ENCODE measurements at places on chromosomes 4 and X.

DNA sequence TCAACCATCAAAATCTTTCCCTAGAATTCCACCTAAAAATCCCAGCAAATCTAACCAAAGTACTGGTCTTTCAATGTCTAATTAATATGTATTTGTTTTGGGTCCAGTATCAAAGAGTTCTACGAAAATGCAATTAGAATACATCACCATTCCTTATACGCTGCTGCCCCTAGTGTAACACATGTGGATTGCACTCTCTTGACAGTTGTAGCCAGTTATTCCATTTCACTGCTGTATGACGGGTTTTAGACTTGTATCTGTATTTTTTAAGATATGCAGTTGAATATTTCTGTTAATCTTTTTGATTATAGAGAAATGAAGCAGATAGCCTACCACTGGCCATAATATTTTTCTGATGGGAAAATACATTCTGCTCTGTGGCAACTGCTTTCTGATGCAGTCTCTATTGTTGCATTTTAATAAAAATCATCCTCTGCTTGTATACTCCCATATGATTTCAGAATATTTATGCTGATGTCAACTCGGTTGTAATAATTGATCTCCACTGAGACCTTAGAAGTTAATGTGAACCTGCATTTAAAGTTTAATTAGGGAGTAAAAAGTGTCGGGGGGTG lies 17.1 kb upstream of the PAGE2B start:
- peak; percentile 1 for DNase-seq

GRCh38 chrX:119755981-119756533 lies 2.3 kb upstream of the SOWAHD start:
- DNase-seq, result peak; percentile 1

- DNase-seq, result no peak
These were observed 9.9 kb downstream of the LHFPL1 start for GRCh38 chrX:112669824-112670223.

DNA sequence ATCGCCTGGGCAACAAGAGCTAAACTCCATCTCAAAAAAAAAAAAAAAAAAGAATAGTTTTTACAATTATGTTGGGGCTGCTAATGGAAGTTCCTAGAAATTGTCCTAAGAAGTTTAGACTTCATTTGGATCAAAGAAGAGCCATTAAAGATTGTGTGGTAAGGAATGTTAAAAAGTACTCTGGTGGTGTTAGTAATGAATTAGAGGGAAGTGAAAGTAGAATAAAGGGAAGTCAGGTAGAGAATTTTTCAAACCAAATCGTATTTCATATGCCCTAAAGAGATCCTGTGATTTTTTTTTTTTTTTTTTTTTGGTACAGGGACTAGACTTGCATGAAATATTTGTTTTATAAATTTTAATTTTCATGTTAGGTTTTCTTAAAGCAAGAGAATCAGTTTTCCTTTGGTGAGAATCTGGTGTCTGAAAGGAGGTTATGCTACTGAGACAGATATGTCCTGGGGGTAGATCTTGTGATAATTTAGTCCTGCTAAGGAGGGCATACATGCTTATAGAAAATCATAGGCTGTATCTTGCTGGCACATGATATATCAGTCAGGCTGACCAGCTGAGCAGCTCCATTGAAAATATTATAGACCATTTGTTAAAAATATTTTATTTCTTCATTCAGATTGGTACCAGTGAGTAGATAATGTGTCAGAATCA lies 10.7 kb downstream of the SEC24B start:
- DNase-seq, result no peak

DNA sequence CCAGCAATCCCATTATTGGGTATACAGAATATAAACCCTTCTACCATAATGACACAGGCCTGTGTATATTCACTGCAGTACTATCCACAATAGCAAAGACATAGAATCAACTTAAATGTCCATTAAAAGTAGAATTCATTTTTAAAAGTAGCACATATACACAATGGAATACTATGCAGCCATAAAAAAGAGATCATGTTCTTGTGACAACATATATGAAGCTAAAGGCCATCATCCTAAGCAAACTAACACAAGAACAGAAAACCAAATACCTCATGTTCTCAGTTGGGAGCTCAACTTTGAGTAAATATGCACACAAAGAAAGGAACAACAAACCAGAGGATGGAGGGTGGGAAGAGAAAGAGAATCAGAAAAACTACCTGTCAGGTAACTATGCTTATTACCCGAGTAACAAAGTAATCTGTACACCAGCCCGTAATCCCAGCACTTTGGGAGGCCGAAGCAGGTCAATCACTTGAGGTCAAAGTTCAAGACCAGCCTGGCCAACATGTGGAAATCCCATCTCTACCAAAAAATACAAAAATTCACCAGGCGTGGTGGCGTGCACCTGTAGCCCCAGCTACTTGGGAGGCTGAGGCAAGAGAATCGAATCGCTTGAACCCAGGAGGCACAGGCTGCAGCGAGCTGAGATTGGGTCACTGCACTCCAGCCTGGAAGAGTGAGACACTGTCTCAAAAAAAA lies 22.8 kb downstream of the DHX15 start:
- DNase-seq, result no peak

GRCh38 chr4:112277220-112277619 lies 8.5 kb downstream of the TIFA start:
- DNase-seq, result no peak

GRCh38 chr4:133124746-133125145 lies 24.3 kb upstream of the PCDH10 start:
- DNase-seq, result no peak

- DNase-seq, result no peak
These were observed 60.2 kb upstream of the LCORL start for GRCh38 chr4:18081708-18082107.

DNA sequence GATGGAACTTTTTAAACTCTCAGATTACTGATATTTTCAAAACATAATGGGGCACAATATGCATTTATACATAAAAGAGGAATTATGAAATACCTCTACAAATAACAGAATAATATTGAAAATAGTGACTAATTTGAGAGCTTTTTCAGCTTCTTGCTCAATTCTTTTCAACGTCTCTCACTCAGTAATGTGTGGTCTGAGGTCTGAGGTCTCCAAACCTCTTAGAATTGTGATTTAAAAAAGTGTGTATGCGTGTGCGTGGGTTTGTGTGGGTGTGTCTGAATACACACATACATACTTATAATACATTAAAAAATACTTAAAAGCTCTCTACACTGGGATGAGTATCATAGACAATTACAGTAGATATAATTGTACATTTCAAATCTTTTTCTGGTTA lies 7.9 kb downstream of the NDNF start:
- DNase-seq, result no peak

- no peak for DNase-seq
These were observed 89.7 kb downstream of the COL4A6 start for GRCh38 chrX:108348525-108348924.

- DNase-seq, result no peak
These were observed 5.9 kb upstream of the HPGD start for GRCh38 chr4:174528226-174528625.

GRCh38 chr4:53818104-53818503 lies 226.8 kb upstream of the LNX1 start:
- no peak for DNase-seq

DNA sequence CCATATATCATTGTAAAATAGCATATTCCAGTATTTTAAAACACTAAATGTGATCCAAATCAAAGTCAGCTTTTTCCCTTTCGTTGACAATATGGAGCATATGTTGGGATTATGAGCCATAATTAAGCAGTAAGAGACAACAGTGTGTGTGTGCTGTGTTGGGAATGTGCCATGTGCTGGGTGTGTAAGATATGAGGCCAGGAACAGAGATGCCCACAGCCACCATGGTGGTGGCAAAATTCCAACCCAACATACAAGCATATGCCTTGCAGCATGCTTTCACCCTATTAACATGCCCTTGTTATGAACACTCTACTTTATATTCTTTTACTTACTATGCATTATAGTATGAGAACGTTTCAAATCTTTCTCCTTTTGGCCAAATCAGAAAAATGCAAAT lies 1560.4 kb upstream of the TENM3 start:
- DNase-seq, result no peak

GRCh38 chr4:136763919-136764318 lies 768.4 kb downstream of the PCDH18 start:
- DNase-seq, result no peak

GRCh38 chr4:54278216-54278615 lies 49.1 kb downstream of the PDGFRA start:
- no peak for DNase-seq

Measured in activated CD4-positive, CD25-positive, alpha-beta regulatory T cell (primary cell).